ENCODE measurements at places on chromosomes 3 and 15. TPM values are rescaled to one million over a fixed set of nuclear protein-coding genes. Genes with fewer than 3 reads are reported as not detected.

The TLR9 gene
- polyA plus RNA-seq = not detected

The CPEB1 gene
- polyA plus RNA-seq = 1.2 TPM

GRCh38 chr15:38093931-38094330 is 158.7 kb upstream of the SPRED1 start:
- DNase-seq = no peak

DNA sequence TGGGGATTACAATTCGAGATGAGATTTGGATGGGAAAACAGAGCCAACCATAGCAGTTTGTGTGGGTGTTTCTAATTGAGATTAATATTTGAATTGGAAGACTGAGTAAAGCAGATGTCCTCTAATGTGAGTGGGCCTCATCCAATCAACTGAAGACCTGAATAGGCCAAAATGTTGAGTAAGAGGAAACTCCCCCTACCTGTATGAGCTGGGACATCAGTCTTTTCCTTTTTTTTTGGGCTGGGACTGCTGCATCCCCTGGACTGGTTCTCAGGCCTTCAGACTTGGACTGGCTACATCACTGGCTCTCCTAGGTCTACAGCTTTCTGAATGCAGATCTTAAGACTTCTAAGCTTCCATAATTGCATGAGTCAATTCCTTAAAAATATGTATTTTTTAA is 144.1 kb downstream of the CD47 start:
- DNase-seq = no peak

GRCh38 chr15:66038387-66039116 is 169.3 kb downstream of the RAB11A start:
- no peak for DNase-seq

DNA sequence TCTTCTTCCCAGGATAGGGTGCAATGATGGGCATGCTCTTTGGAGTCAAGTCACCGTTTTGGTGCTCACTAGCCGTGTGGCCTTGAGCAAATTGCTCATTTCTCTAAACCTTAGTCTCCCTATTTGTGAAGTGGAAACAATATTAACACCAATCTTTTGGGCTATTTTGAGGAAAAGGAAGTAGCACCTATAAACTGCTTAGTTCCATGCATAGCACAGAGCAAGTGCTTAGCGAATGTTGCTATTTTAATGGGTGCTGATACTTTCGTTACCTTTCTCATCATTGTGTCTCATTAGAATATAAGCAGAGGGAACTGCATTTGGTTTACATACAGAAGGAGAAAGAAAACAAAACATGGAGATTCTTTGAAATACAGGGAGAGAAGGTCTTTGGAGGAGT is 66.1 kb downstream of the BOC start:
- DNase-seq = no peak
